ENCODE measurements at places on chromosomes 7 and 10.

DNA sequence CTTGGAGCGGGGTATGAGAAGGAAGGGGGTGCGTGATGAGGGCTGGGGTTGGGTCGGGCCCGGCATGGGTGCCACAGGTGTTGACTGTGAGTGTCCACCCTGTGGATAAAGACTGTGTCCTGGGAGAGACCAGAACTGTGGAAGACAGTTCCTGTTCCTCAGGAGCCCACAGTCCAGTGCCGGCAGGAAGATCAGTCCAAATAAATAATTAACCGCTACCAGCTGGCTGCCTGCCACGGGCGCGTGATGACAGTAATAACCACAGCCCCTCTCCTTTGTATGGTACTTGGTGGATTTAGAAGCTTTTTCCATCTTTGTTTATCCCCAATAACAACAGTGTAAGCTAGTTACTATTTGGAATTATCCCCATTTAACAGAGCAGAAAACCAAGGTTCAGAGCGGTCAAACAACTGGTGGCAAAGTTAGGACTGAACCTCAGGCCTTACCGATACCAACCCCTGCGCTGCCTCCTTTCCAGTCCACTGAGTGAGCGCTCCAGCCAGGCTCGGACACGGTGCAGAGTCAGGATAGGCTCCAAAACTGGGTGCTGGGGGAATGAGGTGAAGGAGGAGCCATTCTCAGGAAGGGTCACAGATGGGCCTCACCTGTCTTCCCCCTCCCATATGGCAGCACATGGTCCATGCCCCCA lies 5.1 kb downstream of the ZMIZ1 start:
- DNase-seq: peak; percentile 45

- DNase-seq: no peak
Measured at GRCh38 chr7:85890244-85890811, 703.5 kb upstream of the SEMA3D start.

DNA sequence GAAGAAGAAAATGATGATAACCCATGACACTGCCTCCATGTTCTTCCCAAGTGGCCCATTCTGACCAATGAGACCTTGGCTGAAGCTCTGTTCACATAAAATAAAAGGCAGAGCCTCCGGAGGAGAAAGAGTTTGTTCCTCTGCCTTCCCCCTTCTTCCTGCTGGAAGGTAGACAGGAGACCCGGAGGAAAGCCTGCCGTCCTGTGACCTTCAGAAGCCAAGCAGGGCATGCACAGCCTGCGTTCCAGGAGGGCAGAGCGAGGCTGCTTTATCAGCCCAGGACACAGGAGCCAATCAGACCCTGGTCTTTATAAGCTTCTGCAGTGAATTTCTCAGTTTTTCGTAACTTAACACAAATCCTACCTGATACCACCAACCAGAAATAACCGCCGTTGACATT lies 8.6 kb upstream of the GRID1 start:
- DNase-seq: no peak

- DNase-seq: no peak
Measured at GRCh38 chr7:27151931-27152815, at the start of gene HOXA3. Gene HOXA3 (minus strand): TSS chr7:27152583. CDS start chr7:27110640, 41,943 bp downstream.
